Activated CD8-positive, alpha-beta T cell treated with anti-CD3 and anti-CD28 coated beads for 36 hours (primary cell): ENCODE measurements at places on chromosomes 3 and 15. TPM values are rescaled to one million over a fixed set of nuclear protein-coding genes. Genes with fewer than 3 reads are reported as not detected.

GRCh38 chr15:63348392-63348791, 33.3 kb downstream of the CA12 start:
- no peak for DNase-seq

DNA sequence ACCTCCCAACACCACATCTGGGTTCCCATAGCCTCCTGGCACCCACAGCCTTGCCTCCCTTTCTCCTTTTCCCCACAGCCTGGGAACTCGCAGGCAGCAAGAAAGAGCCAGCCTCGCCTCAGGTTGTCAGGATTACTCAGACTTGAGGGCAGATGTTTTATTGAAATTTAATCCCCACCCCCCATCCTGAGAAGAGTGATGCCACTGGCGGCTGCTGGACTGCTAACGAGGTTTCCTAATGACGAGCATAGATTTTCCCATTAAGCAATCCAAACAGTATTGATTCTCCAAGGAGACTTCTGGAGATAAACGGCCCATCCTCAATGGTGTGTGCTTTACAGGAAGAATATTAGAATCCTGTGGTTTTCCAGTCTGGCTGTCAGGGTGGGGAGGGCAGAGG, 13.7 kb downstream of the SHF start:
- no peak for DNase-seq

The SLC25A36 gene
- total RNA-seq = 102 TPM

- DNase-seq = no peak
These were observed 705.9 kb downstream of the PDCD6IP start for GRCh38 chr3:34504366-34504765.

- no peak for DNase-seq
These were observed 120.7 kb downstream of the ANP32A start for GRCh38 chr15:68699881-68700454.

DNA sequence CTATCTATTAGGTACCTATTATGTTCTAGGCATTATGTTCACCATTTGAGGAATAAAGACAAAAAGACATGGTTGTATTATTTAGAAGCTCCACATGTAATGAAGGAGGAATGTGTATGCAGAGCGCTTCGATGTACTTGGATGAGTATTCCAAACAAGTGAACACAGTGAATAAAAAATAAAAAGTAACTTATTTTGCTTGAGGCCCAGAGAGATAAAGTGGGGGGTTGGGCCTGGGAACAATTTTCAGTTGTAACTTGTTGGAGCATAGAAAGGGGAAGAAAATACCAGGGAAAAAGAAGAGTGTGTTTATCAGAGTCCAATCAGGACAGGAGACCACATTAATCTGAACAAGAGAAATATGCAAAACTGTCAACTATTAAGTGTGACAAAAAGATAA, 445.7 kb upstream of the BCHE start:
- no peak for DNase-seq

GRCh38 chr15:62888623-62889022, 153.9 kb upstream of the TPM1 start:
- DNase-seq = no peak

The SEMA3G gene
- not detected for total RNA-seq

DNA sequence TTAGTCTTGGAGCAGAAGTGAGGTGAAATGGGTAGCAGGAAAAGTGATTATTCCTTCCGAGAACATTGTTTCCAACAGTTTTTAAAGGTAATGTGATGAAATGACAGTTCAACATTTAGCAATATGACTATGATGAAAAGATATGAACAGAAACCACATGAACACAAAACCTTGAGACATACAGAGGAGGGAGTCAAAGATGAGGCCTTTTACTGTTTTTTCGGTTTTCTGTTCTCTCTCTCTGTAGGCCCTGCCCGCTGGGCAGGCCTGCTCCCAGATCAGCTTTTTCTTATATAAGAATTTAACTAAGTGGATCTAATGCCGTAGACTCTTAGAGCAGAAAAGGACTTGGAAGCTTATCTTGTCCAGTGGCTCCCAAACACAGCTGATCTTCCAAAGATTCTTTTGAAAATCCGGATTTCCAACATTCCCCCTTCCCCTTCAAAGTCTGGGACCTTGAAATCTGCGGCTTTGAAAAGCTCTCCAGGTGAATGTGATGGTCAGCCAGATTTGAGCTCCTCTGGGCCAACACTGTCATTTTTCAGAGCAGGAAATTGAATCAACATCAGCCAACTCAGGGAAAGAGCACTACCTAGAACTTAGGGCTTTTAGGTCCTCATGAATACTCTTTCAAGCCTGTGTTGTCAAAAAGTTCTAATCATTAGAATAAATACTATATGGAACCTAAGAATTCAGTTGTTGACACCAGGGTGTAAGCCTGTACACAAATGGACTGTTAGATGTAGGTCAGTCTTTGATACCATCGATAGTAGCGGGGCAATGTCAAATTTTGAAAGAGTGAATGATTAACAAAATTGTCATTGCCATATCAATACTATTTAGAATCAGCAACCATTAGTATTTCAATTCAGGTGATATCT, 372.7 kb downstream of the SHQ1 start:
- no peak for DNase-seq

- peak; percentile 59 for DNase-seq
These were observed at the start of gene GATM for GRCh38 chr15:45378149-45378912. Gene GATM (minus strand): TSS chr15:45378544. CDS start chr15:45378453, 91 bp downstream.

The ECE2 gene
- total RNA-seq = not detected

- no peak for DNase-seq
These were observed 479.4 kb downstream of the RBMS3 start for GRCh38 chr3:29760226-29760685.

DNA sequence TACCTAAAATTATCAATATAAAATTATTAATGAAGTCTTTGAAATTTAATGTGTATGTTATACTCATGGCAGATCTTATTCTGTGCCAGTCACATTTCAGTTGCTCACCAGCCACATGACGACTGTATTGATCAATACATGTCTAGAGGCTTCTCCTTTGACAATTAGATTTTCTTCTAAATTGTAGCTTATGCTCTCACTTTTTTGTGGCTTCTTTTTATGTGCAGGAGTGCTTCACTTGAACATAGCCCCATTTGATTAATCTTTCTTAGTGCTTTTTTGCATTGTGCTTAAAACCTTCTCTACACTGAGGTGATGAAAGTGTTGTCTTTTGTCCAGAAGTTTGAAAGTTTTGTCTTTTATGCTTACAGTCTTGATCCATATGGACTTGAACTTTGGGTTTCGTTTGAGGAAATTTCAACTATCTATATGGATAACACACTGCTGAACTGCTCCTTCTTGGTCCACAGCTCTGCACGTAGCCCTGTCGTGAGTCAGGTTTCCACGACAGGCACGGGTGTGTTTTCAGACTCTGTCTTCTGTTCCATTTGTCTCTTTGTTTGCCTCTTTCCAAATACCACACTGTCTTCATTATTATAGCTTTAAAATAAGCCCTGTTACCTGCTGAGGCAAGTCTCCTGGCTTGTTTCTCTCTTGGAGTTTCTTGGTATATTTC, 393.9 kb upstream of the CFAP20DC start:
- peak; percentile 44 for DNase-seq

DNA sequence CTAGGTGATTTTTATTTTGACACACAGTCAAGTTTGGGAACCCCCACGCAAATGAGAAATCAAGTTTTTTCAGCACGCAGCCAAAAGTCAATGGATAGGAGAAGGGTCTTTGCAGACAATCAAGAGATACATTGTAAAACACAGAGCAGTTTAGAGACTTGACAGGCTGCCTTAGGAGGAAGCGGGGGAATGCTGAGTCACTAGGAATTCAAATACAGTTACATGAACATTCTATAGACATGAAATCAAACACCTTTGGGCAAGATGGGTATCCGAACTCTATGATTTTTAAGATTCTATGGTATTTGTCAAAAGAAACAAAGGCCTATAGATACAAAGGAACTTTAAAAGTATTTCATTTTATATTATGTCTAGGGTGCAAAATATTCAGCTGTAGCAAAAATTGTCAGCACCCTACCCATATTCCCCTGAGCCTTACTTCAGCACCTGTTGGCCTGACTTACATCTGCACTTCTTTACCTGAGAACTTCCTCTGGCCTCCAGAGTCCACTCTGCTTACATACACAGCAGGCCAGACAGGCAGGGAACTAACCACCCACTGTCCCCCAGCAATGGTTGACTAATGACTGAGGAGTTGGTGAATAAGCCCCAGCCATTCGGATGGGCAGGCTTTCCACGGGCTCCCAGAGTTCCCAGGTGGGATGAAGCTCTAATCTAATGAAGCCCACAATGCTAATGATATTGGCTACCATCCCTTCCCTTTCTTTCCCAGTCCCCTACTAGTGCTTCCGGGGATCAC, 289.3 kb upstream of the RORA start:
- no peak for DNase-seq

- no peak for DNase-seq
These were observed 87.7 kb downstream of the NEO1 start for GRCh38 chr15:73139744-73140553.

DNA sequence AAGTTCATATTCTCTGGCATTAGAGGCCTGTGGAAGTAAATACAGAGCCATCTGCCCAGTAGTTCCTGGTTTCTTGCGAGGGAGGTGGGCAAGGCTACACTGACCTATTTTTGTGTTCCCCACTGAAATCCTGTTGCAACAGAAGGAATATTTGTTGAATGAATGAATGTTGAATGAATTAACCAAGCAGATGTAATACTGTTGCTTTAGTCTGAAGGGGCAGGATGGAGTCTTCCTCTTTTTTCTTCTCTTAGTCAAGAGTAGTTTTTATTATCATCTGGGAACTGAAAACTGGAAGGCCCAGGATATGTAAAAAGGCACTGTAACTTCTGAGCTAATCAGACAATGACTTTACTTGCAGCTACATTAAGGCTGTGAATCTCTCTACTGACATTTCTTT, 17.1 kb downstream of the BLOC1S6 start:
- DNase-seq = no peak

The GRM7 gene
- total RNA-seq = not detected

DNA sequence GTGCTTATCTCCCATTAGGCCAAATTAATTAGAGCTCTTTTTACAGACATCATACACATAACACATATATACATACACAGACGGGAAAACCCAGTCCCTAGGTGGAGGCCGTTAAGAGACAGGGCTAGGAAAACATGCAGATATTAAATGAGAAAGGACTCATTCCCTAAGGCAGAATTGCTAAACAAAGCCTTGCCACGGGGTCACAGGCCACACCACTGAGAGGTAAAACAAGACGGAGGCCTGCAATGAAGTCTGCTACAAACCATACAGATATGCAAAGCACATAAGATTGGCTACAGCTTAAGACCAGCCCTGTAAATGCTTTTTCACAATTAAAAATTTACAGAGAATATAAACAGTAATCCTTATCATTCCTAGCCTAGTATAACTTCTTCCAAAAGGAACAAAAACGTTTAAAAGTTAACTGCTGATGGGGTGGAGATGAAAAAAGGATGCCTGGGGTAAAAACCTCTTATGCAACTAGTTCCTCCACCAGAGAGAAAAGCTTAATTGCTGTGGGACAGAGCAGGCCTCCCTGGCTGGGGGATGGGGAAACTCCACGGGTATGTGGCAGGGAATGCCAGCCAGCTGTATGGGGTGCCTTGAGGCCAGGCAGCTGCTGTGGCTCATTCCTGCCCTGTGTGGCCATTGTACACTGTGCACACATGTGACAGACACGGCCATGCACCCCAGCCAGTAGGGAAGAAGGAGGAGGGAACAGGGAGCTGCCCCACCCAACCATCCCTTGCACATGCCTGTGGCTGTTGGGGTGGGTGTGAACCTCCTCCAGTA, 481.4 kb upstream of the LMCD1 start:
- DNase-seq = no peak

The BLM gene
- total RNA-seq = 45.2 TPM

The MORC1 gene
- not detected for total RNA-seq

The CLDN1 gene
- 0.77 TPM for total RNA-seq

DNA sequence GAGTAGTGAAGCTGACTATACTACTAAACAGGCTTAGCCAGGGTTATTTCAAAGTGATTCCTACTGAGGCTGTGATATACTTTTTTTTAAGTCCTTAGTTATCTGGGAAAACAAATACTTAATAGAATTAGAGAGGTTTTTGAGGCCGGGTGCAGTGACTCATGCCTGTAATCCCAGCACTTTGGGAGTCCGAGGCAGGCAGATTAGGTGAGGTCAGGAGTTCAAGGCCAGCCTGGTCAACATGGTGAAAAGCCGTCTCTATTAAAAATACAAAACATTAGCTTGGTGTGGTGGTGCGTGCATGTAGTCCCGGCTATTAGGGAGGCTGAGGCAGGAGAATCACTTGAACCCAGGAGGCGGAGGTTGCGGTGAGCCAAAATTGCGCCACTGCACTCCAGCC, 34.2 kb downstream of the PRTG start:
- no peak for DNase-seq

The PRC1 gene
- total RNA-seq = 96.9 TPM

- DNase-seq = no peak
These were observed 616.1 kb downstream of the OTOL1 start for GRCh38 chr3:162112719-162113118.

The THPO gene
- not detected for total RNA-seq

DNA sequence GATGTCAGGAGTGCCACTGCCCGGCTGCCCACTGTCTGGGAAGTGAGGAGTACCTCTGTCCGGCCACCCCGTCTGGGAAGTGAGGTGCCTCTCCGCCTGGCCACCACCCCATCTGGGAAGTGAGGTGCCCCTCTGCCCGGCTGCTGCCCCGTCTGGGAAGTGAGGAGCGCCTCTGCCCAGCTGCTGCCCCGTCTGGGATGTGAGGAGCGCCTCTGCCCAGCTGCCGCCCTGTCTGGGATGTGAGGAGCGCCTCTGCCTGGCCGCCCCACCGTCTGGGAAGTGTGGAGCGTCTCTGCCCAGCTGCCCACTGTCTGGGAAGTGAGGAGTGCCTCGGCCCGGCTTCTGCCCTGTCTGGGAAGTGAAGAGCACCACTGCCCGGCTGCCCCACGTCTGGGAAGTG, 3.3 kb downstream of the COX17 start:
- no peak for DNase-seq

GRCh38 chr3:135081451-135081850, 286.4 kb downstream of the EPHB1 start:
- DNase-seq = no peak

DNA sequence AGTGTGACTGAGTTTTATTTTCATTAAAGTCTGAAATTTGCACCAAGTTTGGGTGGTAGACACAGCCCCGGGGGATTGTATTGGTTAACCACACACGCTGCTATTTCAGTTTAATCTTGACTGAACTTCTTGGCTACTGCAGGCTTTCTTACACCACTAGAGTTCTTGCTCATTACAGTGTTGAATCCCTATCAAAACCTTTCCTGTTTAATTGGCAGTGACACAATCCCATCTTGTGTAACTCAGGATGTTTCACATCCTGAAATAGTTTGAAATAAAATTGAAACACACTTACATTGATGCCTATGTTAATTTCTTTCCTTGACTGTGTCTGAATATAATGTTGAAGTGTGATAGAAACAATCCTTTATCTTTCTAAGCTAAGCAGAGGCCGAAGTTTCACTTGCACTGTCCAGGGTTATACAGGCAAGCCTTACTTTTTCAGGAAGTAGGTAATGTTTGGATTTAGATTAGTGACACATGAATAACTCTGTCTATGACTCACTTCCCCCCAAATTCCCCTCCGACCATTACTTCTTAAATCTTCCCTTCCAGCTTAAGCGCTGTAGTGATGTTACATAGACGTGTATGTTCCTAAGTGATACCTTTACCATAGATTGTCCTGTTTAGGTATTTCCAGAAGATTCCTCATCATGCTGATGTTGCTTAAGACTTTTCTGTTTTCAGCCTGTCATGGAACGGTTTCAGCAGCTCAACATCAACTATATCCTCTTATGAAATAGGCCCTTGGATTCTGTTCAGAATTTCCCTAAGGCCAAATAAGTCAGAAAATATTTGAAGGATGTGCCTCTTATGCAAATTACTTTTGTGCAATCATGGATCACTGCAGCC, 16.8 kb downstream of the ATG7 start:
- DNase-seq = peak; percentile 55
